ENCODE measurements at places on chromosomes 16 and 17.

- peak; percentile 83 for DNase-seq
Measured at GRCh38 chr17:13601776-13602551, at the start of gene HS3ST3A1. TSS of gene HS3ST3A1 (minus strand) at chr17:13601929. CDS start at chr17:13601129, 800 bp downstream.

GRCh38 chr17:1643293-1643998, 2.1 kb downstream of the SCARF1 start:
- DNase-seq = no peak

GRCh38 chr17:59746849-59747445, 39.5 kb downstream of the VMP1 start:
- peak; percentile 81 for DNase-seq

DNA sequence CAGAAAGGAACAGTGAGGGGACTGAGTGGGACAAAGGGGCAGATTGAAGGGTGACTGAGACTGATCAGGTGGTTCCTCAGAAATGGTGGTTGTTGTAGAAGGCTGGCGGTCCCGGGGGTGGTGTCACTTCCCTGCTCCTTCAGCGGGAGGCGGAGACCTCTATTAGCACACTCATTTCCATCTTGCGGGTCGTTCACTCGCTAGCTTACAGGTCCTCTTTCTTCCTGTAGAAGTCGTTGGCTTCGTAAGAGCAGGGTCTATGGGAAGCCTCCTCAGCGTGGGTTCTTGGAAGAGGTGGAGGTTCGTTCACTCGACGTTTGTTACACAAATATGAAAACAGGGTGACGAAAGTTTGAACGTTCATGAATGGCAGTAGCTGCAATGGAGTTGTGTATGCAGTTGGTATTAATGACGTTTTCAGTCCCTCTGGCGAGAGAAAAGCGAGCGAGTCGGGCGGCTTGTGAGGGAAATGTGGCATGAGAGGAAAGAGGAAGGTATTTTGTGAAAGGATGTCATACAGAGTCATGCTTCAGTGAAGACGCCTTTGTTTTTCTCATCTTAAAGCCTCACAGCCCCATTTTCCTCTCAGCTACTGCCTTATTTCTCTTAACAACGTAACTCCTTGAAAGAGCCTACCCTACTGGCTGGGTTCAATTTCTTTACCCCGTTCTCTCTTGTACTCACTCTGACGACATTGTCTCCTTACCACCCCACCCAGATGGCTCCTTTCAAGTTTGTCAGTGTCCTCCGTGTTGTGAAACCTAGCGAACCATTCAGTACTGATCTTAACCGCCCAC, 667 bp downstream of the EFCAB13 start:
- DNase-seq = peak; percentile 74

DNA sequence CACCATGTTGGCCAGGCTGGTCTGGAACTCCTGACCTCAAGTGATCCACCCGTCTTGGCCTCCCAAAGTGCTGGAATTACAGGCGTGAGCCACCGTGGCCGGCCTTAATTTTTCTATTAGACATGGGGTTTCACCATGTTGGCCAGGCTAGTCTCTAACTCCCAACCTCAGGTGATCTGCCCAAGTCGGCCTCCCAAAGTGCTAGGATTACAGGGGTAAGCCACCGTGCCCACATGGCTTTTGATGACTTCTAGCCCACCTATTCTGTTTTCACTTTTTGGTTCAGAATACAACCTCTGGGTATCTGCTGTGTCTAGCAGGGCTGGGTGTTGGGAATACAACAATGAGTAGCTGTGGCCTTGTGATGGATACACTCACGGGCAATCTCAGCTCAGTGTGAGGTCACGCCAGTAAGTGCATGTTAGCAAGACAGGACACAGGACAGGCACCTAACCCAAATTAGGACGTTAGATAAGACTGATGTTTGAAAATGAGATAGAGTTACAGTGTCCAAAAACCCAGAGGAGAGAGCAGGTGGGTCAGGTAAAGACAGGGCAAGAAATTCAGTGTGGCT, 14.1 kb upstream of the YWHAE start:
- no peak for DNase-seq

DNA sequence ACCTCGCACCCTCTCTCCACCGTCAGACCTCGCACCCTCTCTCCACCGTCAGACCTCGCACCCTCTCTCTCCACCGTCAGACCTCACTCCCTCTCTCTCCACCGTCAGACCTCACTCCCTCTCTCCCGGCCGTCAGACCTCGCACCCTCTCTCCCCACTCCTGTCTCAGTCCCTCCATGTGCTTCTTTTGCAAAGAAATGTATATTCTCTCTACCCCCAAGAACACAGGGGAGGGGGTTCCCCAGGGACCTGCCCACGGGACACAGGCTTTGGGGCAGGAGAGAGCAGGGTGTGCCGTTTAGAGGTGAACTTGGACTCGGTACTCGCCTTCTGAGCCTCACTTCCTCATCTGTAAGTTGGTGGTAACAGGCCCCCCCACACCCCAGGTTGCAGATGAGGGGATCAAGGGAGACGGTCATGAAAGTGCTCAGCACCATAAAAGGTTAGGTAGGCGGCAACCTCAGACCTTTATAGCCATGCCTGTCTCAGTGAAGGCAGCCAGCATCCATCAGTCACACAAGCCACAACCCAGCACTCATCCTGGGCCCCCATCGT, 63.7 kb downstream of the RPH3AL start:
- no peak for DNase-seq

DNA sequence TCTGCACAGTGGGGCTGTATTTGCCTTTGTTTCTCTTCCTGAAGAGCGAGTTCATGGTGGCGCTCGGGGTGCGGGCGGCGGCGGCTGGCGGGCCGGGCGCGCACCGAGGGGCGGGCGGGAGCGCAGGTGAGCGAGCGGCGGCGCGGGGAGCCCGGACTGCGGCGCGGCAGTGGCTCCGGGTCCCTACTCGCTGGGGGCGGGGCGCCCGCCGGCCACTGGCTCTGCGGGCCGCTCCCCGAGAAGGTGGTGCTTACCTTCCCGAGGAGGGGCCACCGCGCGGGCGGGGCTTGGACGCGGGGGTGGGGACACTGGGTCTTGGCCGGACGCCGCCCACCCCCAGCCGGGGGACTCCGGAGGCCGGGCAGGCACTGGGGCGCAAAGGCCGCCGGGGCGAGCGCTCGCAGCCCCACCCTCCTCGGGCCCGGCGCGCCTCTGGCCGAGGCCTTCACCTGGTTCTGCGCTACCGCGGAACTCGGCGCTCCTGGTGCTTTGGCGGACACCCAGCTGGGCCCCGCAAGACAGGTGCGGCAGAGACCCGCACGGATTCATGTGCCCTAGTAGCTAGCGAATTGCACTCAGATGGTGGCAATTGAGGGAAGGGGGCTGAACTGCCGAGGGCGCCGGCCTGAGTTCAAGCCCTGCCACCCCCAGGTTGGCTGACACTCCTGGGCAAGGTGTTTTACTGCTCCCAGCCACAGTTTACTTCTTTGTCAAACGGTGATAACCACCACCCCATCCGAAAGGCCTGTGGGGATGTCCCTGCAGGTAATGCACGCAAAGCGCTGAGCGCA, at the start of gene PPL:
TSS of gene PPL (minus strand) at position 158 of the 791 bp plus-strand sequence. CDS start at position 55, 103 bp downstream.
- no peak for DNase-seq

DNA sequence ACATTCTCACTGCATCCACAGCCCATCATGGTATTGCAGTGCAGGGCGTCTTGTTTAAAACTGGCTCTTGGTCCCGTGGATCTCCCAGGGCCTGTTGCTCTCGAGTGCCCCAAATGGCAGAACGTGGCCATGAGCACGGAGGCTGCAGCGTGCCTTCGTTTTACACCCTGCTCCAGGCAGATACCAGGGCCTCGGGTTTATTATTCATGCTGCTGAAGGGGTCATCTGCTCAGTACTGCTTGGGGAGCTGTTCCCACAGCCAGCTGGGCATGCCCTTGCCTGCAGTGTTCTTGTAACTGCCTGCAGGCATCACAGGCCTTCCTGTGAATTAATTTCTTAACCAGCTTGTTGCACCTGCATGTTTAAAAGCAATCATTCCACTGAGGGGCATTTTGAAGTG, 129.7 kb upstream of the CHMP6 start:
- DNase-seq = peak; percentile 34

GRCh38 chr17:68131456-68131855, 95.9 kb downstream of the KPNA2 start:
- DNase-seq = no peak

DNA sequence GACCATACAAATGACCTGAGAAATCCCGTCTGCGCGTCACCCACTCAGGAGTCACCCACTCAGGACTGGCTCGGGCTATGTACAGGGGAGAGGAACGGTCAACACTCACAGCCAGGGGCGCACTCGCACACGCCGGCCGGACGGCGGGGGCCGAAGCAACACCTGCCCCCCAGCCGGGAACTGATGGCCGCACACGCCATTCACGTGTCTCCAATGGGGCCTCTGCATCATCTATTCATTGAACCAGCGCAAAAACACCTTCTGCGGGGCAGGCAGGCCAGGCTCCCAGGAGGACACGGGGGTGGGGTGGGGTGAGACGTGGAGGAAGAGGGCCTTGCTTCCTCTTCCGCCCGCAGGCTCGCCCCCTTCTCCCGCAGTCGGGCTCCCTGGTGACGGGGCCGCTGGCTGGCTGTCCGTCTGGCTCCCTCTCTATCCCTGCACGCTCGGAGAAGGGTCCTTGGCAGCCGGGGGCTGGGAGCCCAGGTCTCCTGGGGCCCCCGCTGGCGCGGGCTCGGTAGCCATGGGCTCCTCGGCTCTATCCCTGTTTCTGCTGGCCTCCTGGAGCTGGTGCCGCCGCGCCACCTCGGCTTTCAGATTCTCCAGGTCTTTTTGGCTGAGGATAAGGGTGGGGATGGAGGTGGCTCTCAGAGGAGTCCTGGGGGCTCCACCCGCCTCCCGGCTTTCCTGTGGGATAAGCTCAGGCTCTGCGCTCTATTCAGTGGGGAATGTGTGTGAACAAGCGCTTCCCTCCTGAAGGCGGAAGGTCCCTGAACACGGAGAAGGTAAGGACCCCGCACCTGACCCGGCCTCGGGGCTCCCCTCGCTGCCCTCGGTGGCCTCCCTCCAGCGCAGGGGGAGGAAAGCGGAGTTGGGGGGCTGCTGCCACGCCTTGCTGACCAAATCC, 21.1 kb downstream of the CLUH start:
- no peak for DNase-seq

GRCh38 chr17:77877036-77877435, 81.5 kb upstream of the TNRC6C start:
- DNase-seq = no peak

DNA sequence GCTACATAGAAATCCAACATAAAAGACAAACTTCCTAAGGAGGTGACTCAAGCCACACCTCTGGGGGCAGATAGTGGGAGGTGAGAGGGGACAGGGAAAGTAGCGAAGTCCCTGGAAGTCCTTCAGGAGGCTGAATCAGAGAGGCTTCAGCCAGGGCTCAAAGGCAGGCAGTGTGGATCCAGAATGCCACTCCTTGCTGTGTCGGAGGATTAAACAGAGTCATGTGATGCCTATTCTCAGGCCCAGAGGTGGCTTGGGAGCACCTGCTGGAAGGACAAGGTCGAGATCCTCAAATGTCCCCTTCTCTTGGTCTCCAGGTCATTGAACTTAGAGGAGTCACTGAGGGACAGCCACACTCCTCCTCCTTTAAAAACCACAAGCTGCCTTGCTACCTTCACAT, 391.1 kb downstream of the SOX9 start:
- DNase-seq = no peak

GRCh38 chr17:50423553-50424159, 2.4 kb upstream of the ACSF2 start:
- DNase-seq = peak; percentile 93

DNA sequence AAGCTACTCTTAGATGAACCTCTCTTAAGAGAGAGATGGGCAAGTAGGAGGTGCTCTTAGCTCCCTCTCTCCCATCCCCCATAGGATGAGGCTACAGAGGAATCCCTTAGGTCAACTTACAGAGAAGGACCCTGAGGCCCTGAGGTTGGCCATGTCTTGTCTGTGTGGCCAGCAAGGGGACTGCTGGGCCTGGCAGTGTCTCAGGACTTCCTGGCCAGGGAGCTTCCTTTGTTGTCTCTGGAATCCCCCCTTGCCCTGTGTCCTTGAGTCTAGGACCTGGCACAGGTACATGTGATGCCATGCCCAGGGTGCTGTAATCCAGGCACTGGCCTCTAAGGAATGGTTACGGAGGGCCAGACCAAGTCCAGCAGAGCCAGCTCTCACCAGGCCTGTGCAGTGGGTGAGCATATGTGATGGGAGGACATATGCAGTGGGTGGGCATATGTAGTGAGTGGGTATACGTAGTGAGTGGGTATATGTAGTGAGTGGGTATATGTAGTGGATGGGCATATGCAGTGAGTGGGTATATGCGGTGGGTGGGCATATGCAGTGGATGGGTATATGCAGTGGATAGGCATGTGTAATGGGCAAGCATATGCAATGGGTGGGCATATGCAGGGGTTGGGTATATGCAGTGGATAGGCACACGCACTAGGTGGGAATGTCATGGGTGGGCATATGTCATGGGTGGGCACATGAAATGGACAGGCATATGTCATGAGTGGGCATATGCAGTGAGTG, 20.3 kb upstream of the PECAM1 start:
- DNase-seq = no peak

DNA sequence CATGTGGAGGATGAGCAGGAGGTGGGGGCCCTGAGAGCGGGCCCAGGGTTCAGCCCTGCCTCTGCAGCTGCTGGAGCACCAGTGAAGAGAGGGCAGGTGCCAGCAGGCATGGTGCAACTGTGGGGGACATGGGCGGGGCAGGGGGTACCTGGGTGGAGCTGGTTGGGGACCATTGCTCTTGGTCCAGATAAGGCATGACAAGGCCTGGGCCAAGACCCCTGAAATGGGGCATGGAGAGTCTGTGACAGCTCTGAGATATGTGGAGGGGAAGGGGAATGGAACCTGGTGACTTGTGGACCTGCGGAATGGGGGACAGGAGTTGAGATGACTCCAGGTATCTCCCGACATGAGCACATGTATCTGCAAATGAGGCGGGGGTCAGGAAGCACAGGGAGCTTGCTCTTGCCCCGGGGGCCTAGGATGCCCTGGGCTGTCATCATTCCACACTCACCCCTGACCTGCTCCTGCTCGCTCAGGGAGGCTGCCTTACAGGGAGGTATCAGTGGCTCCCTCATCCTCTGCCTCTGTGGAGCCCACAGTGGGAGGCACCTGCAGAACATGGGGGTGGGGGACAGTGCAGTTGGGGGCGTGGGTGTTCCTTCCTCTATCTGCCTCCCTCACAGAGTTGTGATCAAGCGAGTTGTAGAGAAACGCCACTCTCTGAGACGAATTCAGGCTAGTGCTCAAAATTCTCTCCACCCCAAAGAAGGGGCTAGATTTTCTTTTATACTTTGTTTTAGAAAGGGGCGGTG, 40.2 kb downstream of the TMEM235 start:
- DNase-seq = no peak

DNA sequence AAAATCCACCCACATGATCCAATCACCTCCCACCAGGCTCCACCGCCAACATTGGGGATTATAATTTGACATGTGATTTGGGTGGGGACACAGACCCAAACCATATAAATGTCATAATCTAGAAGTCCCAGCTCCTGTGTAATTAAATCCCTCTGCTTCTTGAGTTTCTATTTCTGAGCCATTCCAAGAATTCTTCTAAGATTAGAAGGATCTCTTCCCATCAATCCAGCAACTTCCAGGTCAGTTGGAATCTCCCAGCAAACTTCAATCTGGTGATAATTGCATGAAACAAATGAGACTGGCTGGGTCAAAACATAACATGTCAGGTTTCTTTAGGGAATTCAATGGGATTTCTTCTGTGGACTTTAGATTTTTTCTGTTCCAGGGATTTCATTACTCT, 127.8 kb upstream of the CDH5 start:
- DNase-seq = no peak

GRCh38 chr16:86245895-86246294, 264.4 kb upstream of the FOXF1 start:
- no peak for DNase-seq

GRCh38 chr16:57564571-57565270, 22.3 kb downstream of the ADGRG5 start:
- peak; percentile 41 for DNase-seq

GRCh38 chr16:82252582-82252981, 82.6 kb upstream of the MPHOSPH6 start:
- no peak for DNase-seq
